ENCODE measurements at places on chromosomes 13 and 19.

DNA sequence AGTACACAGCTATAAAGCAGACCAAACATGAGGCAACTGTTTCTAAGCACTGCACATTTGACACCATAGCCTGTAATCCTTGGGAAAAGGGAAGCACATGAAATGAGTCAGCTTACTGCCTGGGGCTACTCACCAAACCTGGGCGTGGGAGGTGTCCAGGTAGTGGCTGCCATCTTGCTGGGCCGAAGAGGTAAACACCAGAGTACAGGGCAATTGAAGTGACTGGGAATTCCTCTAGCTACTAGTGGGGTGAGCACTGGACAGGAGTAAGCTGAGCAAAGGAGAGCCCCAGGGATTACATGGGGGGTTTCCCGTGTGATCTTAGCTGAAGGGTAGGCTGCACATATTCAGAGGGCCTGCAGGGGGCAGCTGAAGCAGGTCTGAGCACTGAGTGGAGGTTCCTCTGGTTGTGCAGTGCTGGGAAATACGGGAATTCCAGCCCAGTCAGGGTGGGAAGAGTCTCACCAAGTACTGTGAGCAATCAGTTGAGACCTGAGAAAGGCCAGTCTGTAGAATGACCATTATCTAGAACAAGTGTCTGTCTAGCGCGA lies 140.5 kb downstream of the SLC7A1 start:
- DNase-seq: no peak

DNA sequence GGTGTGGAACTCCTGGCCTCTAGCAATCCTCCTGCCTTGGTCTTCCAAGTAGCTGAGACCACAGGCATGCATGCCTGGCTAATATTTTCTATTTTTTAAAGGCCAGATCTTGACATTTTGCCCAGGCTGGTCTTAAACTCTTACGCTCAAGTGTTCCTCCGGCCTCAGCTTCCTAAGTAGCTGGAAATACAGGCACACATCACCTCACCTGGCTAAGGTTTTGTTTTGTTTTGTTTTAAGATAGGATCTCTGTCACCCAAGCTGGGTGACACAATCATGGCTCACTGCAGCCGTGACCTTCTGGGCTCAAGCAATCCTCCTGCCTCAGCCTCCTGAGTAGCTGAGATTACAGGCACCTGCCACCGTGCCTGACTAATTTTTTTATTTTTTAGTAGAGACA lies 5.5 kb upstream of the RLN3 start:
- no peak for DNase-seq

- DNase-seq: peak; percentile 90
These were observed 2.5 kb downstream of the ICAM5 start for GRCh38 chr19:10292206-10292788.

DNA sequence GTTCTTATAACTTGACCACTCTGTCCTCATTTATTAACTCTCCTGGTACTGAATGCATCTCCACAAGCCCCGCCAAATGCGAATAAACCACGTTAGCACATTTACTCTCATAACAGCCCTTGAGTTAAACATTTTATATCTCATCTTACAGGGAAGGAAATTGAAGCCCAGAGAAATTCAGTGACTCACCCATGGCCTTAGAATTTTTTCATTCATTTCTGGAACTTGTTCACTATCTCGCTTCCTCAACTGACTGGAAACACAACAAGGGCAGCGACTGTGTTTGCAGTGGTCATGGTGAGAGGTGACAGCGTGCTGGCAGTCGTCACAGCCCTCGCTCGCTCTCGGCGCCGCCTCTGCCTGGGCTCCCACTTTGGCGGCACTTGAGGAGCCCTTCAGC lies 39.5 kb downstream of the SERP2 start:
- DNase-seq: no peak

DNA sequence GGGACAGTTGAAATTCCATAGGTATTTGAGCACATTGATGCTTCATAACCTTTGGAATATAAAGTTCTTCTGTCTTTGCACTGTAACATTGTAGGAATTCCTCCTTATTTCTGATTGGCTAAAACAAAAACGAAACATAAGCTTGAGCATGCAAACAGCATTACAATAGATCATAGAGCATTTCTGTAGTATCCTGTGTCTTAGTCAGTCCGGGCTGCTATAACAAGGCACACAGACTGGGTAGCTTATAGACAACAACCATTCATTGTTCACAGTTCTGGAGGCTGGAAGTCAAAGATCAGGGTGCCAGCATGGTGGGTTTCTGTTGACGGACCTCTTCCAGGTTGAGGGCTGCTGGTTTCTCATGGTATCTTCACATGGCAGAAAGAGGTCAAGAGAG lies 188.7 kb upstream of the SOX21 start:
- no peak for DNase-seq

DNA sequence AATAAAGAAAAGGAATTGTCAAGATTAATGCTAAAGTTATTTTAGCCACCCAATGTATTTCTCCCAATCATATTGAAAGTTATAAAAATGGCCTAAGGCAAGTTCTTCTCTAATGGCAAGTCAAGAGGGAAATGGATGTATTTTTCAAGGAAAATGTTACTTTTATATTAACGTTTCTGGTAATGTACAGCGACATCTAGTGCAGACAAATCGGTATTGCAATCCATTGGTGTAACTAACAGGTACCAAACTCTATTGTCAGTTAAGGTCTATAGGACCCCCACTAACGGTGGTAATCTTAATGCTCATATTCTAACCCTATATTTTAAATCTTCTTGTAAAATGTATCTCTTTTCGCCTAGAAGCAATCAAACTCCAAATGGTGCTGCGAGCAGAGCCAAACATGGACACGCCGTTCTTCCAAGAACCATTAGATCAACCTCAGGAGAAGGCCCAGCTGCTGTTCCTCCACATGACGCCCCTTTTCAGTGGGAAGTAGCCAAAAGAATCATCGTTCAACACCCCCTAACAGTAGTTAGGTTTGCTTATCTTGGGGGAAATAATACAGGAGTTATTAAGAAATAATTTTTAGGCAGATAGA lies 98.5 kb upstream of the PABPC3 start:
- DNase-seq: no peak

DNA sequence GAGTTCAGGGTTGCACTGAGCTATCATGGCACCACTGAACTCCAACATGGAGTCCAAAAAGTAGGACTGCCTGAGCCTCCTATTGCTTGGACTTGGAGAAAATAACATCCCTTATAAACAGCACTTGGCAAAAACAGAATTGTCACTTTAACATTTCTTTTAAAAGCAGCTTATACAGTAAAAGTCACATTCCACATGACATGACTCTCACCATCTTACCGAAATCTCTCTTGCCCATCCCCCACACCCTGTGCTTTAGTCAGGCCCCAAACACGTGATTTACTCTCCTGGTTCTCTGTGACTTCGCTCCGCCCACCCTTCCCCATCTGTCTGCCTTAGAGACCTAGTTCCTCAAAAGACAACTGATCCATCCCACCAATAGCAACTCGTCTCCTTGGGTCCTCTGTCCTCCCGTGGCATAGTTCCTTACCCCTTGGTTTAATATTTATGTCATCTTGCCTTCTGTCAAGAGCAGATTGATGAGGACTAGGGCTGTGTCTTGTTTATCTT lies 4.6 kb downstream of the SAFB start:
- DNase-seq: peak; percentile 52

- DNase-seq: no peak
These were observed at the start of gene OXGR1 for GRCh38 chr13:96994017-96994857. Gene OXGR1 (minus strand): TSS chr13:96994476. CDS start chr13:96987759, 6,717 bp downstream.

DNA sequence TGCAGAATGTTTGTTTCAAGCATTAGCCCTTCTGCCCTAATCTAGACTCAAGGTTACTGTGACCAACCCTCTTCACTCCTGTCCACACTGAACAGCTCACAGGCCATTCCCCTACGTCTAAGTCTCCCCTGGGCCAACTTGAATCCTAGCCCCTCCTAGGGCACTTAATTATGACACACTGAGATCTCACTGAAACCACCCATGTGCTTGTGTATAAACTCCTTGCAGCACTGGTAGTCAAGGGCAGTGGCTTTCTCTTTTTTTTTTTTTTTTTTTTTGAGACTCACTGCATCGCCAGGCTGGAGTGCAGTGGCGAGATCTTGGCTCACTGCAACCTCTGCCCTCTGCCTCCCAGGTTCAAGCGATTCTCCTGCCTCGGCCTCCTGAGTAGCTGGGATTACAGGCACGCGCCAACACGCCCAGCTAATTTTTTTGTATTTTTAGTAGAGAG lies 1.9 kb upstream of the AKT2 start:
- DNase-seq: no peak

- peak; percentile 22 for DNase-seq
These were observed 11.1 kb downstream of the NCLN start for GRCh38 chr19:3196933-3197205.

GRCh38 chr19:41688687-41689086 lies 617 bp upstream of the CEACAM7 start:
- DNase-seq: no peak

DNA sequence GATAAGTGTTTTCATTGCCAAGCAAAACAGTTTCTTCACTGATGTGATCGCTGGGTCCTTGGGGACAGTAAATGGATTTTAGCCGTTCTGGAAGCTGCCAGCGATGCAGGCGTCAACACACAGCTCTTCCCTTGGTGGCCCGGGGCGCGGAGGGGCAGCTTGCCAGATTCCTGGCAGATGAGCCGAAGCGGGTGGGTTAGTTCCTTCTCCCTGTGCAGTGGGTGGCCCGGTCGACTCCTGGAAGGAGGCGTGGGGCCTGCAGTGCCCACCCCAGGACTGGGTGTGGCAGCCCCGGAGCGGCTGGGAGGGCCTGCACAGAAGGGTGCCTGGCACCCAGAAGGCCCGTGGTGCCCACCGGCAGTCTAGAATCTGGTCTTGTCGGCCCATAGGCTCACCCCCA lies 69.0 kb downstream of the KDM4B start:
- no peak for DNase-seq

GRCh38 chr19:49057636-49058234 lies at the start of gene CGB7:
Gene CGB7 (minus strand): TSS chr19:49057749. CDS start chr19:49055375, 2,374 bp downstream.
- DNase-seq: no peak

- no peak for DNase-seq
These were observed 340.5 kb downstream of the ZNF536 start for GRCh38 chr19:30712431-30713337.

DNA sequence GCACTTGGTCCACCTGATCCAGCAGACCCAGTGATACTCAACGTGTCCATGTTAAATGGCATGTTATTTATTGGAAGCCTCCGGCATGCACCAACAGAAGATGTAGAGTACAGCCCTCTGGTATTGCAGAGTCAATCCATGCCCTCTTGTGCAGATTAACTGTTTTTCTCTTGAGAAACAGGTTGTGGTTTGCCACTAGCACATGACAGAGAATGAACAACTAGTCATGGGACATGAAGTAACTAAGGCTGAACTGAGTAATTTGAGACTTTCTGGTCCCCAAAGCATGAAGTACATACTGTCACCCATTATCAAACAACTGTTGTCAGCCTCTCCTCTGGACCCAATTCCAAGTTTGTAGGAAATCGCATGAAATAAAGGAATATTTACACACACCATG lies 3.2 kb downstream of the ZNF562 start:
- DNase-seq: no peak

- no peak for DNase-seq
These were observed 2.4 kb downstream of the SMG9 start for GRCh38 chr19:43752287-43752875.

GRCh38 chr13:41408746-41409145 lies 48.6 kb upstream of the RGCC start:
- DNase-seq: no peak

DNA sequence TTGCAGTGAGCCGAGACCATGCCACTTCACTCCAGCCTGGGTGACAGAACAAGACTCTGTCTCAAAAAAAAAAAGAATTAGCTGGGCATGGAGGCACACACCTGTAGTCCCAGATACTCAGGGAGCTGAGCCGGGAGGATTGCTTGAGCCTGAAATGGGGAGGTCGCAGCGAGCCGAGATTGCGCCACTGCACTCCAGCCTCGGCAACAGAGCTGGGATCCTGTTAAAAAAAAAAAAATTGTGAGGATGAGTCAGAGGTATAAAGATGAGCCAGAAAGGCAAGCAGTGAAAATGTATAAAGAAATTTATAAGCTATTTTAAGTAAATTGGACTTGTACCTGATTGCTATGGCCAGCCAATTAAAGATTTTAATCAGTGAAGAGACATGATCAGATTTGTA lies 21.1 kb downstream of the KBTBD6 start:
- no peak for DNase-seq

- DNase-seq: no peak
These were observed 260.4 kb downstream of the SLITRK1 start for GRCh38 chr13:83621765-83622421.

DNA sequence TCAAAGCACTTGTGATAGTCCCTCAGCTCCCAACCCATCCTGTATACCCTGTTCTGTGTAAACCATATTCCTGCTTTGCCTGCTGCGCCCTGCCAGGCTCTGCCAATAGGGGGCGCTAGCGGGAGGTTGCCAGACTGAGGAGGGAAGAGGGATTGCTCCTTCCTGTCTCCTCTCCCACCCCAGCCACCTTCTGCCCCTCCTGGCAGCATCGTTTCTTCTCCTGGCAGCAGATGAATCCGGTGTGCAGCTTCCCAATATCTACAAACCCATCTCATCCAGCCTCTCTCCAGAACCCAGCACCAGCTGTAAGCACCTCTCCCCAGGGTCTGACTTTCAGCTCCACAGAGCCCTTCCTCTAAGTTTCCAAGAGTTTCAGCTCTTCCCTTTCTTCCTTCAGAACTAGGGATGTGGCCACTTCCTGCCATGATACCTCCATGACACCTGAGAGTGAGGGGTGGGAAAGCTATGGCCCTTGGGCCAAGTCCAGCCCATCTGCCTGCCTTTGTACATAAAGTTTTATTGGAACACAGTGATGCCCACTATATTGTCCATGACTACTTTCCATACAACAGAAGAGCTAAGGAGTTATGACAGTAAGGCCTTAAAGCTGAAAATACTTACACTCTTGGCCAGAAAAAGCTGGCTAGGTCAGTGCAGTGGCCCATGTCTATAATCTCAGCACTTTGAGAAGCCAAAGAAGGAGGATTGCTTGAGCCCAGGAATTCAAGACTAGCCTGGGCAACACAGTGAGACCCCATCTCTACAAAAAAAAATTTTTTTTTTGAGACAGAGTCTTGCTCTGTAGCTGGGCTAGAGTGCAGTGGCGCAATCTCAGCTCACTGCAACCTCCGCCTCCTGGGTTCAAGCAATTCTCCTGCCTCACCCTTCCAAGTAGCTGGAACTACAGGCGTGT lies 34.5 kb upstream of the ATP1A3 start:
- no peak for DNase-seq

DNA sequence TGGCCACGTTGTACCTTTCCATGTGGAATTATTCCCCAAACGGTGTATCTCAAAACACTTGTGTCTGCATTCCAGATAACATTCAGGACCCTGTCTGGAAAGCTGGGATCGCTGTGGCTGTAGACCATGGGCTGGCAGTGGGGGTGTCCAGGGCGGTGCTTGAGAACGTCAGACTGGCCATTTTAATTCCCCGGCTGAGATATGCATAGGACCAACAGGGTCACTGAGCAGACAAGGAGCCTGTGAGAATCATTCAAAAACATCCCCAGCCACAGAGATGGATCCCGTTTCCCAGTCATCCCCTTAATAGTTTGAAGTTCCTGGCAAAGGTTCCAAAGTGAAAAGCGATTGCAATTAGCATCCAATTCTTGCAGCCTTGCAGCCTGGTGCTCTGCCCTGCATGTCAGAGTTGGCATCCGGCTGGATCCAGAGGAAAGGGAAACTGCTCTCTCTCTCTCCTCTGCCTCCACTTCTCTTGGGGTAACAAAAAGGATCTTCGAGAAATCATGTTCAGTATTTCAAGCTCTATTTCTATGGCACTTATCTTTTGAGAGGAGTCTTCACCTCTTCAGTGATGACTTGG lies 41.6 kb downstream of the IFT88 start:
- DNase-seq: no peak

- DNase-seq: no peak
These were observed 62.4 kb downstream of the AKAP11 start for GRCh38 chr13:42334329-42334706.
